ENCODE measurements at places on chromosomes 5 and 9.
A peak's percentile ranks its signal among the peaks of the same experiment; 100 is the strongest.

GRCh38 chr5:131228646-131229045 lies 35.2 kb upstream of the CDC42SE2 start:
- DNase-seq = no peak

GRCh38 chr5:108743319-108743718 lies 4.4 kb upstream of the FER start:
- peak; percentile 15 for DNase-seq

DNA sequence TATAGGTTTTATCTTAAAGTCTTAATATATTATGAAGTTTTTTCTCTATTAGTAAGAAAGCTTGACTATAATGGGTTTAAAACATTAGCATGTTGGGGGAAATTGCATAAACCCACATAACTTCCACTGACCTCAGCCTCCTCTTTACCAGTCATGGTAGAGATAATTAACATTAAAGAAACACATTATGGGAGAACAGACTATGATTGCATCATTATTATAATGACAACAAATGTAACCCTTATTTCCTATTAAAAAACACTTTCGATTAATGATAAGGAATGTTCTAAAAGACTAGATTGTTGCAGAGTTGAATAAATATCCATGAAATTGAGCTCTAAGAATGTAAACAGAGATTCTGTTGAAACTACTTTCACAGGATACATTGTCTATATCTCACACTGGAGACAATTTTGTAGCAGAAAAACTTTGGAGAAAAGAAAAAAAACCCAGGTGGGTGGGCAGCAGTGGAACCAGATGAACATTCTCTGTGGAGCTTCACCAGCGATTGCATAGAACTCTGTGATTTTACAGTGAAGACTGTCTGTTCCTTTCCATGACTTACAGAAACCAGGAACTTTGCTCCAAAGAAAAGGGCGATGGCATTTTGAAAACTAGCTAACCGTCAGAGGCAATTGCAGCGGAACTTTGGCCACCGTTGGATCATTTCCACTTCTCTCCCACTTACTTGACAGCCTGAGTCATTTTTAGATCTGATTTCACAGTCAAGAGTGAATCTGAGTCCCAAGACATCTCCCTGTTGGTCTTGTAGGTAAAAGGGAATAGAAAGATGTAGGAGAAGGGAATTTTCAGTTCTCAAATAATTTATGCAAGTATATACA lies 21.0 kb upstream of the ERAP2 start:
- no peak for DNase-seq

GRCh38 chr9:98958271-98958984 lies 14.7 kb downstream of the COL15A1 start:
- DNase-seq = peak; percentile 93

DNA sequence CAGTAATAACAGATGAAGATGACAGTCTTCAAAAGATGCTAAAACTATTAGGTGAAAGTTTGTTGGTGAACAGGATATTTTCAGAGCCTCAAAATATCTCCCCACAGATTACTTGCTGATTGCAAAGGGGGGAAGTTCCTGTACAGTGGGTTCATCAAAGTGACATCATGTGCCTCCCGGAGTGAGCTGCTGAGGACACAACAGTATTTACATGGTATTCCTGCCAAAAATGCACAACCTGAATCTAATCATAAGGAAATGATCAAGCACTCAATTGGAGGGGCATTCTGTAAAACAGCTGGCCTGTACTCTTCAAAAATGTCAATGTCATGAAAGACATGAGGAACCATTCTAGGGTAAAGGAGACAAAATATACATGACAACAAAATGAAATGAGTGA lies 18.9 kb upstream of the GLIS3 start:
- no peak for DNase-seq

DNA sequence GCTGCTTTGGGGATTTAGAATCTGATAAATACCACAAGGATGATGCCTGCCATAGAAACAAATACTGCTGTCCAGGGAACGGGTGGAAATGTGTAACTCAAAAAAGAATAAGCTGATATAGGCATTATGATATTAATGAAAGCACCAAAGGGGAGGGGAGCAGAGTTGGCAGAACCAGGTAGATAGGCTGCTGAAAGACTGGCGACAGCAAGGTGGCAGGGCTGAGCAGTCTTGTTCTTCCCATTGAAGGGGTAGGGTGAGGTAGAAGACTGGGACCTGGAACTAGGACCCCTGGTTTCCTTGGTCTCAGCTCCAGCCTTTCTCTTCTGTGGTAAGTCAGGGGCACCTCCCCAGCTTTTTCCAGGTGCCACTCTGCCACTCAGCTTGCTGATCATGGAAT lies 31.4 kb upstream of the TMOD1 start:
- DNase-seq = no peak

- DNase-seq = no peak
These were observed 80.4 kb upstream of the NIPBL start for GRCh38 chr5:36796155-36796554.

GRCh38 chr5:126970517-126971017 lies 59.8 kb downstream of the MARCHF3 start:
- peak; percentile 62 for DNase-seq

DNA sequence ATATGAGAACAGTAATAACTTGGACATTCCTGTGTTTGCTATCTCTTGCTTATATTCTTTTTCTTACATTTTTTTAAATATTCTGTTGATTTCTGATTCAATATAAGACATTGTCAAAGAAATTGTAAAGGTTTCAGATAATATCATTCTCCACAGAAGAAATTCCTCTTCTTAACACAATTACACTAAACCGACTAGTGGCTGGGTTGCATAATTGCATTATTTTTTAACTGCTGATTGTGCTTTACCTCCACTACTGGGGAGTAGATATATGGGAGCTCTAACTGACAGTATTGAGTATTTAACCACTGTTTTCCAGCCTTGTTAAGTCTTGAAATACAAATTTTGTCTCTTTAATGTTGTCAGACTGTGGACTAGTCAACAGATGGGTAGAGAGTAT lies 723.8 kb upstream of the EDIL3 start:
- no peak for DNase-seq

- DNase-seq = peak; percentile 77
These were observed 69.9 kb downstream of the LRSAM1 start for GRCh38 chr9:127520941-127521918.

DNA sequence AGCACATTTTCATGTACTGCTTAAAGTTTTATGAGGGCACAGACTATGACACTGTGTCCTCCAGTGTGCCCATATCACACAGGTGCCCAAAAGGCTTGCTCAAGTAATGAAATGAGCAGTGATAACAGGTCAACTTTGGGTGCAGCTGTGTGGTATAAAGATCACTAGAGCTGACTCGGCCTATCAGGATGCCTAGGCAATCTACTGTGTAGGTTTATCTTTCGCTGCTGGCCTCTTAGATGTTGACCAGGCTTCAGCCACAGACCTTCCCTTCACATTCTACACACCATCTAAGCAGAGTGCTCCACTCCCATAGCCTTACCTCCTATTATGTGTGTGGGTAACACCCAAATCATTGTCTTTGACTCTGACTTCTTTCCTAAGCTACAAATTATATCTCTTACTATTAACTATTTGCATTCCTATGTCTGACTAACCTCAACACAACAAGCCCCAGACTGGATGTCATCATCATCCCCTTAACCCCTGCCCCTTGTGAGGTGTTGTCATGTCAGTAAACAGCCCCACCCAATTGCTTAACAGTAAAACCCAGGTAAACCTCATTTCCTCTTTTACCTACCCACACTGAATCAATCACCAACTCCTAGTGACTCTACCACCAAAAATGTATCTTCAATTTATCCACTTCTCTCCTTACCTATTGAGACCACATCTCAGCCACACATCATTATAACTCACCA lies 2.5 kb downstream of the SREK1IP1 start:
- no peak for DNase-seq

DNA sequence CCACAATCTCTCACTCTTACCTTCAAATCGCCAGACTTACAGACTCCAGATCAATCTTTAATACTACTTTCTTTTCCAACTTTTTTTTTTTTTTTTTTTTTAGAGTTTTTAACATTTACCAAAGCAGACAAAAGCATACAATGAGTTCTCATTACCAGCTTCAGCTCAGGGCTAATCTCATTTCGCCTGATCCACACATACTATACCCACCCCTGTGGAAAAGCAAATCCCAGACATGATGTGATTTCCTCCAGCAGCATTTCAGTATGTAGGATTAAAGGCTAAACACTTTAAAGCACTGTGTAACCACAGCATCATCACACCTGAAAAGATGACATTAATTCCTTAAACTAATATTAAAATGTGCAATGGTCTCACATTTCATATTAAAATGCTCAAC lies 138.8 kb upstream of the RETREG1 start:
- no peak for DNase-seq

- DNase-seq = no peak
These were observed 406.0 kb upstream of the KLF4 start for GRCh38 chr9:107895501-107896001.

- DNase-seq = peak; percentile 81
These were observed 614.1 kb downstream of the EBF1 start for GRCh38 chr5:158485604-158486081.

GRCh38 chr9:38141746-38142591 lies 72.9 kb upstream of the SHB start:
- DNase-seq = peak; percentile 77

DNA sequence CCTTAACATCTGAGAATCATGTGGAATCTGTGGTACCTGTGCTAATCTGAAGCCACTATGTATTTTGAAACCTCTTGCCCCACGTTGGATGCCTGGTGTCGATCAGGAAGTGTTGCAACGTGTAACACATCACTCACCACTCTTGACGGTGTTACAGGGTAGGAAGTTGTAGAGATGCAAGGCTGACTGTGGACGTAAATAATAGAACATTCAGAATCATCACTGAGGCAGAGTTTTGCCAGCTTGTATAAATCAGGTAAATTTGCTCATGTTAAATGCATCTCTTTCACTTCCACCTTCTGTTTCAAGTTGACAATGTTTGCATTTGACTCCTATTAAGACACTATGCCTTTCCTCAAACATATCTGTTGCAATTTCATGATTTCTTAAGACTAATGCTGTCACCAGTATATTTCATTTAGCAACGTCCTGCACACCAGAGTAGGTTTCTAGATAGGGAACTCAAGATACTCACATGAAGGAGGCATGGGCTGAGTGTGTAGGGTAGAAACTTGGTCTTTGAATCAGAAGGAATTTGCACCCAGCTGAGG lies 38.1 kb downstream of the BASP1 start:
- no peak for DNase-seq

- no peak for DNase-seq
These were observed 4.6 kb downstream of the ANXA1 start for GRCh38 chr9:73155968-73156864.

DNA sequence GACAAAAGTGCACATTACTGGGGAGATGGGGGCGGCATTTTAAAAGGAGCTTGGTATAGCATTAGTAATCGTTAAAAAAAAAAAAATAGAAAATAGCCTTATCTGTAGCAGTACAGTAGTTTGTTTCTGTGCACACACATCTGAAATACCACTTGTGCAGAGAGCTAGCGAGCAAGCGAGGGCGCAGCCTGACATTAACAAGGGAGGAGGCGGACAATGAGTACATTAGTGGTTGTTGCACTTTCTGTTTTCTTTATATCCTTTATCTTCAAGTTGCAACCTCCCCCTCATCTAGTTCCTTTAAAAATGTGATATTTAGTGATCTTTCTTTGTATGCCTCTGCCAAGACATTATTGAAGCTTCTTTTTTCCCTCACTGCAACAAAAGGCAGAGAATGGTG lies 880 bp upstream of the PTPDC1 start:
- DNase-seq = no peak
